ENCODE measurements at places on chromosomes 3 and 15.

DNA sequence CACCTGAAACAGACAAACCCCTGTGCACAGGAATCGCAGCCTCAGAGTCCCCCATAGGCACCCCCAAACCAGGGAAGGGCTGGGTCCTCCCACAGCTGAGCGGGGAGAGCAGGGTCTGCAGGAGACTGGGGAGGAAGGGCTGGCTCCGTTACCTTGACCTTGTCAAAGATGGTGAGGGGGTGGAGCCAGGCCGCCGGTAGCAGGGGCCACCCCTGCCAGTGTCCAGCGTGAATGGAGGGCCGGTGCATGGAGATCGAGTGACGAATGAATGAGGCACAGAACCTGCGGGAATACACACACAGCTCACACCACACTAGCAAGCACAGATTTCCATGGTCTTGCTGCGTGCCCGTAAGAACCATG, 102.2 kb downstream of the TMEM266 start:
- DNase-seq = no peak

GRCh38 chr3:59938828-59939227, 889.0 kb upstream of the CFAP20DC start:
- no peak for DNase-seq

DNA sequence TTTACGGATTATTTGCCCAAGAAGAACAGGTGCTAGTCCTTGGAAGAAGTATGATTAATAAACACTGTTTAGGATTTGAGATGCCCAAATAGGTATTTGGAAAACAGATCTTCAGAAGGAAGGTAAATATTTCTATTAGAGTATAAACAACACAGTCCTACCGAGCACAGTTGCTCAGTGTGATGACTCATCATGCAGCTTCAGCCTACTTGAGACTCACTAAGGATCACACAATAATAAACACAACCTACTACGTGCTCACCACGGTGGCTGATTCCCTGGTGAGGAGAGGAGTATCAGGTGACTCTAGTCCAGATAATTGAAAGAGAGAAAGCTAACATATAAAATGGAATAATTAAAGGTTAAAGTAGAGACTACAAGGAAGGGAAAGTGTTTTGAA, 72.0 kb downstream of the PDZRN3 start:
- DNase-seq = no peak

- no peak for DNase-seq
These were observed 61.4 kb downstream of the UMPS start for GRCh38 chr3:124791639-124792151.

- DNase-seq = no peak
These were observed 6.0 kb downstream of the ADAMTS9 start for GRCh38 chr3:64681827-64682226.

DNA sequence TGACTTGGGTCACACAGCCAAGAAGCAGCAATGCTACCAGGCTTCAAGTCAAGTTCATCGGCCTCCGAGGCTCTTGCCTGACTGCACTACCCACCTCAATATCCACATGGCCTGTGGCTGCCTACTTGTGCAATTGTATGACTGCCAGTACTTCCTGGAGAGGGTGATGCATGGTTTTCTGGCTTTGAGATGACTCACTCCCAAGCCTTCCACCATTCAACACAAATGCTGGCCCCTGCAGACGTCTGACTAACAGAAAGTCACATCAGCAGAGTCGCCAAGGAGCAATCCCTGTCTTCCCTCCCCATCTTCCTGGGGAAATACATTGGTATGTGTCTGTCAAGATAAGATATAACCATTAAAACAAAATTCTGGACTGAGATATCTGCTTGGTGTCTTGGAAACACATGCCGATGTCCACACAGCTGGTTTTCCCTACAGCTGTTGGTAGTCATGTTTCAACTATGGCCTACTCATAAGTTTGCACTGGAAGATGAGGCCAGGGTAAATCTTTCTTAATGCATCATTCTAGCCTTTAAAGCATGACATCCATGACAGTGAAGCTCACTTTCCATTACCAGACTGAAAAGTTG, 79.6 kb upstream of the SPATA12 start:
- DNase-seq = no peak

All from D721Med (cell line).